ENCODE measurements at places on chromosomes 6 and 20.

DNA sequence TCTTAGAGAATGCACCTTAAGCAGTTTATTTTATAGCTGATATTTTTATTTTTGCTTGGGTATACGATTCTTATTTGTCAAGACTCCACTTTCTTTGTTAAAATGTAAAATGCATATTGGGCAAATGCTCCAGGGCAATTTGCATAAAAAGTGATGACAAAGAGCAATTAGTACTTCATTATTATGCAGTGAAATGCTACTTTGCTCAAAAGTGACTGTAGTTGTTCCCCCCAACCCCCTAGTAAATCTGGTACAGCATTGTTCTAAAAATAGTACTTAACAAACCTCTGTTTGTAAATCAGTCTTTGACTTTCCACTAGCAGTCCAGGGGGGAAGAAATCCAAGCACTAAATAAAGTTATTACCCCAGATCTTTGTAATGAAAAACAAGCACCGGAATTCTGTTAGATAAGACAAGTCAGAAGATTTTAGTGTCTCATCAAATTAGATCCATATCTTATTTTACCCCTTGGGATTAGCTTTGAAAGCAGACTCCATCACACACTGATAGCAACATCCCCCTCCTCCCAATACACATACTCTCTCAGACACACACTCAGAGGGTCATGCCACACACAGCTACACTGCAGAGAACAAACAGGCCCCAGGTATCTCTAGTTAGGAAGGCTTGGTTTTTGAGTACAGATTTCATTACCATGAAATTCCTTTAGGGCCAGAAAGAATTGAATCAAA lies 32.9 kb upstream of the BACH2 start:
- DNase-seq = no peak

- no peak for DNase-seq
Measured at GRCh38 chr6:136991646-136992045, 53.1 kb downstream of the IL20RA start.

- DNase-seq = no peak
Measured at GRCh38 chr6:159758031-159759001, 3.5 kb upstream of the ACAT2 start.

GRCh38 chr6:43033496-43034189 lies 12.2 kb downstream of the RRP36 start:
- no peak for DNase-seq

DNA sequence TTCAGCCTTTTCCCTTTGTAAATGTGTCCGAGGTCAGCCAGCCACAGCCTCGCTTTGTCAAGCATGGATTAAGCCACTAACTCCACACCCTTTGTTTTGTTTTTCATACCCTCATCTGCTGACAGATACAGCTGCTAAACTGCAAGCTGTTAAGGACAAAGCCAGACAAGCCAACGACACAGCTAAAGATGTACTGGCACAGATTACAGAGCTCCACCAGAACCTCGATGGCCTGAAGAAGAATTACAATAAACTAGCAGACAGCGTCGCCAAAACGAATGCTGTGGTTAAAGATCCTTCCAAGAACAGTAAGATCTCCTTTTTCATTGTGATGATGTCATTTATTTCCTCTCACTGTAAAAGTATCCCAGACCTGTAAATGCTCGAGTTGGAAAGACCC lies 269.3 kb downstream of the ARHGAP18 start:
- DNase-seq = no peak
